ENCODE measurements at places on chromosomes 4 and X. TPM values are rescaled to one million over a fixed set of nuclear protein-coding genes. Genes with fewer than 3 reads are reported as not detected.

Gene KIAA1210
- 0.03 TPM for total RNA-seq

Gene TMEM35A
- 0.12 TPM for total RNA-seq

Gene IL21
- not detected for total RNA-seq

Gene CFAP99
- total RNA-seq = 0.41 TPM

Gene TLR1
- total RNA-seq = 5.1 TPM

Gene GRID2
- total RNA-seq = not detected

Gene OPRPN
- not detected for total RNA-seq

Gene RIPPLY1
- total RNA-seq = not detected

Gene SRPX
- total RNA-seq = 12.4 TPM

Gene ZDHHC9
- 15.2 TPM for total RNA-seq

Gene CSAG3
- not detected for total RNA-seq

Gene EBP
- 20.8 TPM for total RNA-seq

Gene PCDH19
- total RNA-seq = 0.32 TPM

Measured in pancreas (tissue), 10 donors.